Kidney epithelial cell (primary cell): ENCODE measurements at places on chromosomes 12 and 14.

DNA sequence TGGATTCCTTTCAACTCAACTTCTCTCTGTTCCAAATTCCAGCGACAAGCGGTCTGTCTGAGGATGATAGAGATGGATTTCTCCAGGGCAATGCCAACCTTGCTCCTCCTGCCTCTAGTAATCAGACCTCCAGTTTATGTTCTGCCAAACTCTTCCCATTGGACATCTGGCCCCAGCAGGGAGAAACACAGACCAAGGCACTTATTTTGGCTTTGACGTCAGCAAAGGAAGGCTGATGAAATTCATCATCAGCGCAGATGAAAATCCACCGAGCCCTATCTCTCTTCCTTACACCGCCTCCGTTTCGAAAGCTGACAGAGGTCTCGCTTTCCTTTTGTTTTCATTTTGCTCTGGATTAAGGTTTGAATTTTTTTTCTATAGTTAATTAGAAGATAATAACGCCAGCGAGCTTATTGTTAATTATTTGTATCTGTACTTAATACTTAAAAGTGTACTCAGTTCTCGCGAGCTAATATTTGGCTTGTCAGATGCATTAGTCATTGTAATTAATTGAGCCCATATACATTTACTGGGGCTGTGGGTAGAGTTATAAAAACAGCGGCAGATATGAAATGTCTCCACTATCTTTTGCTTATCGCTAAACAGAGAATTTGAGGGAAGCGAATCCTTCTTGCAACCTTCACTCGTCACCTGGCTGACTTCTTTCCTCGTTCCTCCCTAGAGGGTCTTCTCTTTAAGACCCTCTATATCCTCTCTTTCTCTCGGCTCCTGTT, 35.9 kb upstream of the MED13L start:
- DNase-seq, result no peak

DNA sequence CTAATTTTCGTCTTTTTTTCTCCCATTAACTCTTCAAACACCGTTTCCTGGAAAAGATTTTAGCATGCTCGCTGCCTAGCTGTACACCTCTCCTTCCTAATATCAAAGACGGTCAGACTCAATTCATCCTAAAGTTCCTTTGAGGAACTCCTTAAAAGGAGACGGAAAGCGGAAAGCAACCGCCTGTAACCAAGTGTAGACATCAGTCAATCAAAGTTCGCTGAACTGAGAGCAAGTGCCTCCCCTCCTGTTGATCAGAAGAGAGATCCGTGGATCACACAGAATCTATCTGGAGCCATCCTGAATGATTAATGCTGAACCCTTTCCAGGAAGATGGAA, 412 bp upstream of the TEP1 start:
- DNase-seq, result no peak

DNA sequence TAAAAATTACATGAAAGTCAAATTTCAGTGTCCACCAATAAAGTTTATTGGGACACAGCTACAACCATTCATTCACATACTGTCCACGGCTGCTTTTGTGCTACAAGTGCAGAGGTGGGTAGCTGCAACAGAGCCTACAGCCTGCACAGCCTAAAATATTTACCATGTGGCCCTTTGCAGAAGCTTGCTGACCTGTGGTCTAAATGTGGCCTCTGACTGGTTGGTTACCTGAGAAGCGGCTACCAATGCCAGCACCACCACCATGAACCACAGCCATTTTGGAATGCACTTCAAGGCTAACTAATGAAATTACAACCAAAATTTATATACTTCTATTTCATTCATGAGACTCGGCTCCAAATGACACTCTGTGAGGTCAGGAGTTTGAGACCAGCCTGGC, 58.6 kb downstream of the NT5DC3 start:
- DNase-seq, result no peak

- DNase-seq, result no peak
These were observed 996 bp downstream of the REC8 start for GRCh38 chr14:24172871-24173281.
